ENCODE measurements at places on chromosomes 11 and 22.

GRCh38 chr22:19912271-19912999, 29.1 kb upstream of the COMT start:
- DNase-seq, result no peak

- DNase-seq, result no peak
These were observed 402.4 kb downstream of the LRRC4C start for GRCh38 chr11:41056892-41057569.

GRCh38 chr22:36443198-36443770, 38.2 kb downstream of the TXN2 start:
- no peak for DNase-seq

DNA sequence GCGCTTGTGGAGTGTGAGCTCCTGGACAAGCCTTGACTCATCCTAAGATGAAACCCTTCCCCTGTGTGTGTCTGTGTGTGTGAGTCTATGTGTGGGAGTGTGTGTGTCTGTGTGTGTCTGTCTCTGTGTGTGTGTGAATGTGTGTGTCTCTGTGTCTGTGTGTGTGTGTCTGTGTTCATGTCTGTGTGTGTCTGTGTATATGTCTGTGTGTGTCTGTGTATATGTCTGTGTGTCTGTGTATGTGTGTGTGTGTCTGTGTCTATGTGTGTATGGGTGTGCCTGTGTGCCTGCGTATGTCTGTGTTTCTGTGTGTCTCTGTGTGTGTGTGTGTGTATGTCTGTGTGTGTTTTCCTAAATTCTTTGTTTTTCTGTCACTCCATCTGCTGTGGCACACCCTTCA, 48.7 kb downstream of the RPS6KA4 start:
- no peak for DNase-seq

GRCh38 chr22:46442217-46442853, 95.1 kb downstream of the CELSR1 start:
- no peak for DNase-seq

GRCh38 chr11:115501893-115502589, 2.2 kb downstream of the CADM1 start:
- DNase-seq, result no peak

DNA sequence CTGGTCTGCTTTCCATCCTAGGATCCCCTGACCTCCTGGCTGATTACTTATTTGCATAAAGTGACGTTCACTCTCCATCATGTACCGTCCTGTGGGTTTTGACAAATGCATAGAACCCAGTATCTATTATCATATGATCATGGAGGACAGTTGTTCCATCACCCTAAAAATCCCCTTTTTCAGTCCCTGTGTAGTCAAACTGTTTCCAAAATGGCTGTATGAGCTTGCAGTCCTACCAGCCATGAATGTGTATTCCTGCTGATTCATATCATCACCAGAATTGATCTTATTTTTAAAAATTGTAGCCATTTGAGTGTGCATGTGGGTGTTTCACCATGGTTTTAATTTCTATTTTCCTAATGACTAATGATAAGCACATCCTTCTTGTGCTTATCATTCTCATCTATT, 108.8 kb downstream of the MPPED1 start:
- no peak for DNase-seq

DNA sequence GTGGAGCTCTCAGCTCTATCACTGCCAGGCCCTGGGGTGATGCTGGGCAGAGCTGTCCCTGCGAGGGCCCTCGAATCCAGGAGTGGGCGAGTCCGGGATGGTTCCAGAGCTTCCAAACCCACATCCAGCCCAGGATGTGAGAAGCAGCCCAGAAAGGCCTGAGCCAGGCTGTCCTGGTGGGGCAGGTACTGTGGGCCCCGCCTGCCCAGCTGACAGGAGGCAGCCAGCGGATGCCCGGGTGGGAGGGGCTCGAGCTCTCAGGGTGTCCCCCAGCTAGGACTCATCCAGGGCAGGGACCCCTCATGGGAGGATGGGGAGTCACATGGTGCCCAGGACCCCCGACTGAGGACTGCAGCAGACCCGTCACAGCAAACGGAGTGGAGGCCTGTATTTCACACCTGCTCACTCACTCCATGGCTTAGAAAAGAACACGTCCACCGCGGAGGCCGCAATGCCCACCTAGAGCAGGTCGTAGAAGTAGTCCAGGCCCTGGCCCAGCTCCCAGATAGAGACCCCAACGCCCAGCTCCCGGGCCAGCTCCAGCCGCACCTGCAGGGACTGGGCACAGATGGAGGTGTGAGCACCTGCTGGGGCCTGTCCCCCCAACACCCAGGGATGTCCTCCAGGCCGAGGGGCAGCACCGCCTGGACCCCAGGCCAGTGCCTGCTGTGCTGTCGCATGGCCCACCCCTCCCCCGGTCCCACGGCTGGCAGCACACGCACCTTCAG, 26.9 kb downstream of the TSPAN4 start:
- no peak for DNase-seq

GRCh38 chr22:44890416-44891292, 119.2 kb downstream of the PHF21B start:
- DNase-seq, result no peak

GRCh38 chr22:21445437-21446127, 21.6 kb upstream of the TMEM191C start:
- DNase-seq, result no peak

GRCh38 chr11:8332196-8332595, 68.5 kb upstream of the LMO1 start:
- DNase-seq, result no peak

- DNase-seq, result no peak
These were observed 29.2 kb downstream of the PDGFD start for GRCh38 chr11:104134745-104135144.

GRCh38 chr11:96329855-96330510, 13.0 kb downstream of the MAML2 start:
- DNase-seq, result no peak

DNA sequence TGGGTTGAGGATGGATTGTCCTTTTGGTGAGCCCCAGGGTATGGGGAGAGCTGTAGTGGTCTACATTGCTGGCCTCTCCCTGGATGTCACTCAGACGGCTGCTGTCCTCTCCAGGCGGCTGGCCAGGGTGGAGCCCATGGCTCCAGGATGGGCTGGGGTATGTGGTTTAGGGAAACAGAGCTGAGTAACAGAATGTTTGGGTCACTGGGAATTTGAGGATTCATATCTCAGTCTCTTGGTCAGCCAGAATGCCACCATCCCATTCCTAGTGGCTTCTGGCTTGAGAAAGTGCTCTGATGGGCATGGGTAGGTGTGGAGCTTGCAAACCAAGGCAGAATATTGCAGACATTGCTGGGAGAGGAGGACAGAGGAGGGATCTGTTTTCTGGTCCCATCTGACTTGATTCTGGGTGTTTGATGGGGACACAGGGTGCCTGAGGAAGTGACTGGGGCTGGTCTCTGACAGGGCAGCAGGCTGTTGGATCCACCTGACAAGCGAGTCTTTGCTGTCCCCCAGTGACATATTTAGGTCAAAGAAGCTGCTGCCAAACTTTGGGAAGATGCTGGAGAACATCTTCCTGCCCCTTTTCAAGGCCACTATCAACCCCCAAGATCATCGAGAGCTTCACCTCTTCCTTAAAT, 41.4 kb downstream of the AMPD3 start:
- DNase-seq, result no peak

DNA sequence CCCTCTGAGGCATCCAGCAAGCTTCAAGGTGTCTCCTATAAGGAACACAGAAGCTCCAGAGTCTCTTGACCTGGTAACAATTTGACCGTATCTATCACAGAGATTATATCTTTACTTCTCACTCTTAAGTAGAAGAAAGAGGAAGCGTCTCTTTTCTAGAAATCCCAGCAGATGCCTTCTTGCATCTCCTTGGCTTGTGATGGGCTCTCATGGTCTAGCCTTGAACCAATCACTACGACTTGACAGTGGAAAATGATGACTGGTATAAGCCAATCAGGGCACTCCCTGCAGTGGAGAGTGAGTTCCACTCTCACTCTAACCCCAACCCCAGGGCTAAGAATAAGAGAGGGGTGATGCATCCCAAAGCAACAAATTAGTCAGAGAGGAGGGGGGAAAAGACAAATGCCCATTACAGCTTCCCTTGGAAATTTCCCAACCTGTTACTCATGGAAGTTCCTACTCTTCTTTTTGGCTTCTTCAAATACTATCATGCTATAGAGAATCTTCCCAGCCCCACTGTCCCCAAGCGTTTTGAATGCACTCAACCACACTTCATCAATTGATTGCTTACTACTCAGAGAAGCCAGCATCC, 293.5 kb downstream of the MN1 start:
- no peak for DNase-seq

- no peak for DNase-seq
These were observed 7.4 kb downstream of the HBG1 start for GRCh38 chr11:5242208-5242607.

- DNase-seq, result no peak
These were observed 344.9 kb upstream of the B3GAT1 start for GRCh38 chr11:134756811-134757540.

GRCh38 chr11:19723572-19724342, 11.1 kb downstream of the NAV2 start:
- no peak for DNase-seq

DNA sequence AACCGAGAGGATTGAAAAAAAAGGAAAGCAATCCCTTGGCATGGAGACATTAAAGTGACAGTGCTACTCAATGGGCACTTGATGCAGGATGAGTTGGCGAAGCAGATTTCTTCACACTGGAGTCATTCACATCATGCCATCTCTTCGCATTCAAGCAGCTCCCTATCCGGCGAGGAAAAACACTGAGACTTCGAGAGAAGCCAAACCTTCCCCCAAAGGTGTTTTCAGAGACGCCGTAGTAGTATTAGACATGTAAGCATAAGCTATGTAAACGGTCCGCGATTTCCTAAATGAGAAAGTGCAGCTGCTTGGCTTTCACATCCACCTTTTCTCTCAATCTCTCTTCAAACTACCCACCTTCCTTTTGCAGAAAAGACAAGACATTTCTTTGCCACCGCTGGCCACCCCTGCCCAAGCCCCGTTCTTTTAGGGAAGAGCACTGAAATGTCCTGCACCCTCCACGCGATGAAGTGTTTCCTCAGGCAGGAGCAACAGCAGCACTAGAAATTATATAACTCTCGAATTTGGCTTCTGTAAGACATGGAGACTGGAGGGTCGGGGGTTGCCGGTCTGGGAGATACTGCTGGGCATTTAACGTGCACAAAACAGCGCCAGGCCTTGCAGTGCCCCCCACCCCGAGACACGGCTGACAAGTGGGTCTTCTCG, at the start of gene DLG2:
Gene DLG2, minus strand, starts transcription at position 13 of the 666 bp plus-strand sequence.
- DNase-seq, result peak; percentile 23

DNA sequence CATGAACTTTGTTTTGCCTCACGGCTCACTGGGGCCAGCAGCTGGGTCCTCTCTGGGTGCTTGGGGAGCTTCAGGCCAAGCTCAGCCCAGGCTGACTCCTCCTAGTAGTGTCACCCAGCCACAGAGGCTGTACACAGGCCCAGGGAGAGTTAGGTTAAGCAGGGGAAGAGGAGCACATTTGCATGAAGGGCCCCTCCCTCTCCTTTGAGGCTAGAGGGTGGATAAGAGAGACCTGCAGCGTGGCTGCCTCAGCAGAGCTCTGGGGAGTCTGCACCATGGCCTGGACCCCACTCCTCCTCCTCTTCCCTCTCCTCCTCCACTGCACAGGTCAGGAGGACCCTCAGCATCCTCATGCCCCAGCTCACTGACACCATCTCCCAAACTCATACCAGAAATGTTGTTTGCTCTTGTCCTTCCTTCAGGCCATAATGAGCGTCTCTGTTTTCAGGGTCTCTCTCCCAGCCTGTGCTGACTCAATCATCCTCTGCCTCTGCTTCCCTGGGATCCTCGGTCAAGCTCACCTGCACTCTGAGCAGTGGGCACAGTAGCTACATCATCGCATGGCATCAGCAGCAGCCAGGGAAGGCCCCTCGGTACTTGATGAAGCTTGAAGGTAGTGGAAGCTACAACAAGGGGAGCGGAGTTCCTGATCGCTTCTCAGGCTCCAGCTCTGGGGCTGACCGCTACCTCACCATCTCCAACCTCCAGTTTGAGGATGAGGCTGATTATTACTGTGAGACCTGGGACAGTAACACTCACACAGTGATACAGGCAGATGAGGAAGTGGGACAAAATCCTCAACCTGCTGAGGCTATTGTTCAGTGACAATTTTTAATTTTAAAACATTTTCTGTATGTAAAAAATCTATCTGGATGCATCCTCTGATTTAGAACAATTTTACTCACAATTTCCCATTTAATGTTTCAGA, 82.4 kb upstream of the VPREB1 start:
- DNase-seq, result no peak

- DNase-seq, result no peak
These were observed 33.2 kb downstream of the TSPAN4 start for GRCh38 chr11:875769-876301.

DNA sequence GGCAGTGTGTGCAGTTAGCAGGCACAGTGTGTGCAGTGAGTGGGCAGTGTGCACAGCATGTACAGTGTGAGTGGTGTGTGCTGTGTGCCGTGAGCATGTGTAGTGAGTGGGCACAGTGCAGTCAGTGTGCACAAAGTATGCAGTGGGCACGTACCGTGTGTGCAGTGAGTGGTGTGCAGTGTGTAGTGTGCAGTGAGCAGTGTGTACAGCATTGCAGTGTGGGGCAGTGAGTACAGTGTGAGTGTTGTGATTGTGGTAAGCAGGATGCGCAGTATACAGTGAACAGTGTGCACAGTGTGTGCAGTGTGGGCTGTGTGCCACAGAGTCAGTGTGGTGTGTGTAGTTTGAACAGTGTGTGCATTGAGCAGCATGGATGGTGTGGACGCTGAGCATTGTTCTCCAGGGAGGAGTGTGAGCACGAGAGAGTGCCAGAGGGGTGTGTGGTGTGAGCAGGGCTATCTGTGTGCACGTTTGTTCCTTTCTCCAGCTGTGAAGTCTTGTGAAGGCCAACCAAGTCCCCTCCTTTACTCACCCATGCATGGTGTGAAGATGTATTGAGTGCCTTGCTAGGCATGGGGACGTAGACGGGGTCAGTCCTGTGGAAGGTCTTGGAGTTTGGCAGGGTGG, 3.0 kb downstream of the SHANK3 start:
- no peak for DNase-seq

DNA sequence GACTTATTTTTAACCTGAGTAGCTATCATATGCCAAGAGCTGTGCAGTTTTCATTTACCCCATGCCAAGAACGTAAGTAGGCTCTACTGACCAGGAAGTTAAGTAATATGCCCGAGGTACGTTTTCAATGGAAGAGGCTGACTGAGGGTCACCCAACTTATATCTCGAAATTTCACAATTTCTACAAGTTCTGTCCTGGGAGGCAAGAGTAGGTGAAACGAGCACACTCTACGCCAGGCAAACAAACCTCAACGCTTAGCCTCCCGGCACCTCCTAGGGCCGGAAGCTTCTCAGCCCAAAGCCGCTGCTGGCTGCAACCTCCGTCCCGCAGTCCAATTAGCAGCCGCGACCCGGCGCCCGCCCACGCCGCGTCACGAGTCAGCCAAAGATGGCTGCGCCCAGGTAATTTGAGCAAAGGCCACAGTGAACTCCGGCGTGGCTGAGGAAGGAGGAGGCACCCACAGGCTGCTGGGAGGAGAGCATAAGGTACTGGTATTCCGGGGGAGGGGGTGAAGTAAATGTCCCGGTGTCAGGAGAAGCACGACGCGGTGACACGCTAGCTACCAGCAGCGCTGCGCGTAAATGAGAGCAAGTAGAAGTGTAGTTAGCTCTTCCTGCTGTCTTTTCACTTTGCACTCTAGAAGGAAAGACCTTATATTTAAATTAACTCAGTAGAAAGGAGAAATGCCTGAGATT, at the start of gene TMEM126A:
Gene TMEM126A, plus strand, starts transcription at position 364 of the 696 bp plus-strand sequence. CDS start 2,289 bp downstream, outside the sequence.
- peak; percentile 77 for DNase-seq

Measured in right renal pelvis (tissue), 4 donors.